Activated gamma-delta T cell (primary cell): ENCODE measurements at places on chromosomes 2 and 18.

- DNase-seq = no peak
Observed at GRCh38 chr2:158603986-158604385, 147.2 kb downstream of the PKP4 start.

- no peak for DNase-seq
Observed at GRCh38 chr2:127037476-127037875, 69.5 kb downstream of the BIN1 start.

GRCh38 chr2:172230889-172231401 lies 128.2 kb upstream of the DLX2 start:
- no peak for DNase-seq

DNA sequence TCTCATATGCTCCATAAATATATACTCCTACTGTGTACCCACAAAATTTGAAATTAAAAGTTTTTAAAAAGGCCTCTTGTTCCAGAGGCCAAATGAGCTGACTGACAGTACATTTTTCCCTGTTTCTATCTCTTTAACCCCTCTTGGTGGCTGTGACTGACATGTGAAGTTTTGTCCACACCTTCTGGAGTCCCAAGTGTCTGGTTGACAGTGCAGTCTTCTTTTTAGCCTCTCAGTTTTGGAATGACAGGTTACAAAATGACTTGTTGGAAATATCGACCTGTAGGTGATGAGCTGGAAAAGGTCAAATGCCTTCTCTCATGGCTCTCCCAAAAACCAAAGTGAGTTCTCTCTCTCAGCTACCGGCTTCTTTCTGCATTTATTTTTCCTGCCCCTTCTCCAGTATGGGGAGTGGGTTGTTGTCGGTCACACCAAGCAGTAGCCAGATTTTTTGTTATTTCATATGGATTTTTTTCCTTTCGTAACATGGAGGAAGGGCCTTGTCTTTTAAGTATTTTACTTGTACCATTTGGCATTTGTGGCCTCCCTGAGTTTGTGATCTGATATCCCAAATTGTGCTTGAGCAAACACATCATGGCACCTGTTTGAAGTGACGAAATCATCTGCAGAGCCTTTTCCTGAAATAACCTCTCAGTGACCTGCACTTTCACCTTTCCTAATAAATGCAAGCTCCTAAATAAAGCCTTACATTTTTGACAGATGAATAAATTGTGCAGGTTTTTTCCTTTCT lies 143.9 kb downstream of the ESCO1 start:
- DNase-seq = no peak

DNA sequence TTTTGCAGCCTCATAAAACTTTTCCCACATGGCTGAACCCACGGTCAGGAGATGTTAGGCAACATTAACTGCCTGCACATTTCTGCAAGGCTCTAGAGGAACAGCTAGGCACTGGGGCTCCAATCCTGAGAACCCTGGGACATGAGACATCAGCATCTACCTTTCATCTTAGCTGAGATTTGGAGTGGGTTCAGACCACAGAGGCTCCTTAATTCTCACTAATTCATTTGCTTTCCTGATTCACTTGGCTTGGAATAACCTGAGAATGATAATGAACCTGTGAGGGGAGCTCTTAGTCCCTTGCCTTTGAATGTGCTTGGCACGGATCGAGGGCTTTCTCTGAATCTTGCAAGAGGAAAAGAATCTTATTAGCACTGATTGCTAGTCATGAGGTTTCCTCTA lies 266.2 kb downstream of the FIGN start:
- DNase-seq = no peak

- no peak for DNase-seq
Observed at GRCh38 chr2:156427074-156427473, 9.1 kb upstream of the GPD2 start.

DNA sequence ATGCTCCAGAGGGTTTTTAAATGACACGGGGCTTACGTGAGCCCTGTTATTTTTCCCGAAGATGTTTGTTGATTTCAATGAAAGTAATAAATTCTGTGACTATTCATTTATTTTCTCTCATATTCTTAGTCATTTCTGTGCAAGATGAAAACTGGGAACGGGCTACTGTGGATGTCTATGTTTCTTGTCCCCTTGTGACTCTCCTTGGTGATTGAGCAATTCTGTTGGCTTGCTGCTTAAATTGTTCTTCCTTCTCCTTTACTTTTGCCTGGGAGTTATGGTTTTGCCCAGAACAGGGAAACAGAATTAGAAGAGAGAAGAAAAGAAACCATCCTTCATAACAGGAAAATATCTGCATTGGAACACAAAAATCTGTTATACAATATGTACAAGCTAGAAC lies 508.2 kb upstream of the DSEL start:
- no peak for DNase-seq

DNA sequence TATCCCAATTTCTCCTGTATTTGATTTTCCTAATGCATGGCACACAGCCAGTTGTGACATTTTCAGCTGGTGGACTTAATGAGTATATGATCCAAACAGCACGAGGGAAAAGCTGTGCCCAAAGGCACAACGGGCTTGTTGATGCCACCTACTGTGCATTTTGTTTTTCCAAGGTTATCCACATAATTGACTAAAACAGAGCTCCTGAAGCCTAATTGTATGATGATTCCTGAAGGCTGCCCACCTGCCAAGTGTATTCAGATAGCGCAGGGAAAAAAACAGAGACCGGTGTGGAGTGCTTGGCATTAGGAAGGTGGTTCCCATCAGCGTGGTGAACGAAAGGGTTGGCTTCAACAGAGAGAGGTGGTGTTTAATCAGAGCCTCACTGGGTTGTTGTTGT lies 14.9 kb downstream of the RBMS1 start:
- no peak for DNase-seq

DNA sequence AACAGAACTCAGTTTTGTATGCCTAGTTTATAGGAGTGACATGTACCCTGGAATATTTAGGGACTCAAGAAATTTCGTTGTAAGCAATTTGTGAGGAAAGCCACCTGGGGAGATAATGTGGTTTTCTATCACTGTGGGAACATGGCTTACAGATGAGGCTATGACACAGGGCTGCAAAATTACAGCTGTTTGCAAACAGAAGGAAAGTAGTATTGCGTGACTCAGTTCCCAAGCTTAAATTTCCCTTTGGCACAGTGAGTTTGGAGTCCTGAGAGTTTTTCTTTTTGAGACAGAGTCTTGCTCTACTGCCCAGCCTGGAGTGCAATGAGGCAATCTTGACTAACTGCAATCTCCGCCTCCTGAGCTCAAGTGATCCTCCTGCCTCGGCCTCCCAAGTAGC lies 149.8 kb downstream of the MYO5B start:
- no peak for DNase-seq

GRCh38 chr2:28600181-28600580 lies 104.3 kb downstream of the PLB1 start:
- no peak for DNase-seq
